T-helper 9 cell (primary cell): ENCODE measurements at places on chromosomes 1 and 21.

- no peak for DNase-seq
Observed at GRCh38 chr21:32070126-32070525, 197.3 kb downstream of the HUNK start.

DNA sequence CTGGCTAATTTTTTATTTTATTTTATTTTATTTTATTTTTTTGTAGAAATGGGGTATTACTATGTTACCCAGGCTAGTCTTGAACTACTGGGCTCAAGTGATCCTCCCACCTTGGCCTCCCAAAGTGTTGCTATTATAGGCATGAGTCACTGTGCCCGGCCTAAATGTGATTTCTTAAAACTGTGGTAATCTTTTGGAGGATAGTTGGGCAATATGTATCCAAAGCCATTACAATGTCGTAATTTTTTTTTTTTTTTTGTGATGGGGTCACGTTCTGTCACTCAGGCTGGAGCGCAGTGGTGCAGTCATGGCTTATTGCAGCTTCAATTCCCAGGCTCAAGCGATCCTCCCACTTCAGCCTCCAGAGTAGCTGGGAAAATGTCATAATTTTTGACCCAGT lies 14.2 kb downstream of the ETV3L start:
- DNase-seq, result no peak

- DNase-seq, result no peak
Observed at GRCh38 chr1:212235857-212236256, 49.4 kb upstream of the PPP2R5A start.

- DNase-seq, result no peak
Observed at GRCh38 chr1:7360526-7360925, 410.6 kb upstream of the VAMP3 start.

- no peak for DNase-seq
Observed at GRCh38 chr1:1024771-1025699, 5.1 kb downstream of the AGRN start.

- no peak for DNase-seq
Observed at GRCh38 chr21:32131960-32132359, 146.9 kb downstream of the MIS18A start.

GRCh38 chr21:46002841-46003574 lies 21.4 kb downstream of the COL6A1 start:
- no peak for DNase-seq
